Stimulated activated CD4-positive, alpha-beta T cell treated with anti-CD3 and anti-CD28 coated beads, Interleukin-4, amount 100 ng/mL, for 1 hour (primary cell): ENCODE measurements at places on chromosomes 2 and 18.

DNA sequence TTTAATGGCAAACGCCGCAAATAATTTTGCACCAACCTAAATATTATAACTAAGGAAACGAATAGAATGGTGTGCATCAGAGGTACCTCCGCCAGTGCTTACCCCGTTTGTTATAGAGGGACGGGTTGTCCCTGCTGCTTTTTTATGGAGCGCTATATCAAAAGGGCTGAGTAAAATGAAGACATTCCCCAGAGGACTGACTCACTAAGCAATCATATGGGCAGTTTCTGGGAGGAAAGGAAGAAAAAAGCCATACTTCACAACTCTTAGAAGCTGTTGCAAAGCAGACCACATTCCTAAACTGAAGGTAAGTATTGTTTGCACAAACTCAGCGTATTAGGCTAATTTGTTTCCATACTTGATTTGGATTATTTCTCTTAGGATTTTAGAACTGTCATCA lies 12.9 kb downstream of the ID2 start:
- DNase-seq = no peak

GRCh38 chr2:134758633-134759032 lies 39.8 kb upstream of the TMEM163 start:
- no peak for DNase-seq

GRCh38 chr2:13289310-13289709 lies 572.6 kb downstream of the TRIB2 start:
- no peak for DNase-seq

- DNase-seq = no peak
These were observed 226.9 kb upstream of the THSD7B start for GRCh38 chr2:136538489-136538888.

DNA sequence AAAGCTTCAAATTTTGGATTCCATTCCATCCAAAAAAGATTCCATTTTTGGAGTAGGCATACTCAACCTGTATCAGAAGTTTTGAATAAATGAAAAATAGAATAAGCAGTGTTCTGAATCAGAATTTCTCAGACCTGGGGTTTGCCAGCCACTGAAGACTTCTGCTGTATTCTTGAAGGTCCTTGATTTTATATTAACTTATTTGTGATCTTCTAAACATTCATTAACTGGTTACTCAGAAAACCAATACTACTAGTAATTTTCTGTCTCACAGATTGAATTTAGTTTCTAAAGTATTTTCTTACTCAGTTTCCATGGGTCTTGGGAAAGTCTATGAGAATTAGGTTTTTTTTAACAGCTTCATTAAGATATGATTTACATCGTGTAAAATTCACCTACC lies 60.9 kb downstream of the RIF1 start:
- DNase-seq = no peak

GRCh38 chr2:160973991-160974390 lies 186.2 kb upstream of the TANK start:
- no peak for DNase-seq

GRCh38 chr18:64091526-64091925 lies 57.4 kb downstream of the LINC00305 start:
- no peak for DNase-seq

- DNase-seq = no peak
These were observed 10.5 kb upstream of the TOGARAM2 start for GRCh38 chr2:28970464-28971160.

- DNase-seq = no peak
These were observed 5.1 kb downstream of the SERPINB8 start for GRCh38 chr18:63974991-63975390.

GRCh38 chr2:25274868-25275574 lies 66.7 kb downstream of the DNMT3A start:
- DNase-seq = peak; percentile 60

DNA sequence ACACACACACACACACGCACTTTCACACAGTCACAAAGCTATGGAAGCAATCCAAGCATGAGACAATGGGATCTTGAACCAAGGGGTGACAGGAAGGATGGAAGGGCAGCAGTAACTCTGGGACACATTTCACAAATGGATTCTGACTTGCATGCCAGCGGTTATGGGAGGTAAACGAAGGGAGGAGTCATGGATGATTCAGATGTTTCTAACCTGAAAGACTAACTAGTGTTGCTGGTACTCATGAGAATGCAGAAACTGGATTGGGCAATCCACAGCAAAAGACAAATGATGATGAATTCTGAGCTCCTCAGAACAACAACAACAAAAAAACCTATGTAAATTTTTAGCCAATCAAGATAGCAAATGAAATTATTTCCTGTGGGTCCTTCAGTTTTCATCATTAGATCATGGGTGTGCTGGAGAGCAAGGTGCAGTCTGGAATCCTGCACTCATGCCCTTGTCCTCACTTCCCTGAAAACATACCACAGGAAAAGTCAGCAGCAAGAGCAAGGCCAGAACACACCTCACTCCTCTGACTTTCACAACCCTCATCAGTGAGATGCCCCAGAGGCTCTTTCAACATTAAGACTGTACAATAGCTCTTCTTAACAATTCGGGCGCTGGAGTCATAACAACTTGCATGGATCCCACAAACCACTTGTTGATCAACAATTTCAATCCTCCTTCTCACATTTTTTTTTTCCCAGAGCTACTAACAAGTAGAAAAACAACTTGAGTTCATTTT lies 32.6 kb downstream of the ABCA12 start:
- DNase-seq = no peak

GRCh38 chr2:38213619-38214167 lies 137.7 kb upstream of the CYP1B1 start:
- DNase-seq = no peak

- no peak for DNase-seq
These were observed 30.9 kb downstream of the FAM171B start for GRCh38 chr2:186724736-186725135.

- DNase-seq = peak; percentile 55
These were observed 13.0 kb upstream of the FAHD2A start for GRCh38 chr2:95389245-95390119.

DNA sequence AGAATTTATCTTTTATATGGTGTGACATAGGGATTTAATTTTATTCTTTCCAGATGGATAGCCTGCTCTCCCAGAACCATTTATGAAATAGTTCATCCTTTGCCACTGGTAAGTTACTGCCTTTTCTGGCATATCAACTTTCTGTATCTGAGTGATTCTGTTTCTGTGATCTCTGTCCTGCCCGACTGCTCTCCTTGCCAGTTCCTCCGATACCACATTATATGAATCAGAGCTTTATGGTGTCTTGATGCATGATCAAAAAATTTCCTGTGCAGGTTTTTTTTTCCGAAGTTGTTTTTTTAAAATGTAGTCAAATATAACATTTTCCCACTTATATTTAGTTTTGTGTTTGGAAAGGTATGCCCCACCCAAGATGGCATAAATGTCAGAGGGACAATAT lies 242.5 kb downstream of the CYP26B1 start:
- DNase-seq = no peak

- DNase-seq = no peak
These were observed 117.7 kb downstream of the B3GNT2 start for GRCh38 chr2:62313449-62314227.

DNA sequence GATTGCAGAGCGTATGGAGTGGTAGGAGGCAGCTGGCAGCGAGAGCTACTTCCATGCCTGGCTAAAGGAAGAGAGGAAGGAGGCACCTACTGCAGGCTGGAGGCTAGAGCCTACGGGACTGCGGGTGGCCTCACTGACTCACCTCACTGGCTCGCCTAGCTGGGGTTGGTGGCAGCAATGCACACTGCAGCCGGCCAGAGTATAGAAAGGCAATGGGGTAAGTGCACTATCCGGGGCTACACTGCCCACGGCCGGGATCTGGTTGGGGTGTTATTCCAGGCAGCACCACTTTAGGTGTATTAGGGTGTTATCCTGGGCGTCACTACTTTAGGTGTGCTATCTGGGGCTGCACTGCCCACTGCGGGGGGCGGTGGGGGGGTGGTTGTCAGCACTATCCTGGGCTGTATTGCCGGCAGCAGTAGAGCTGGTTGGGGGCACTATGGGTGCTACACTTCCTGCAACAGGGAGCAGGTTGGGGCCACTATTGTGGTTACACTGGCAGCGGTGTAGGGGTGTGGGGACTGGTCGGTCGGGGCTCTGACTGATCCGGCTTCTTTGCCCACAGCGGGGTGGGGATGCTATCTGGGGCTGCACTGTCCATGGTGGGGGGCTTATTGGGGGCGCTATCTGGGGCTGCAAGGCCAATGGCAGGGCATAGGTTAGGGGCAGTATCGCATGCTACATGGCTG lies 33.3 kb upstream of the ANKRD62 start:
- DNase-seq = no peak

DNA sequence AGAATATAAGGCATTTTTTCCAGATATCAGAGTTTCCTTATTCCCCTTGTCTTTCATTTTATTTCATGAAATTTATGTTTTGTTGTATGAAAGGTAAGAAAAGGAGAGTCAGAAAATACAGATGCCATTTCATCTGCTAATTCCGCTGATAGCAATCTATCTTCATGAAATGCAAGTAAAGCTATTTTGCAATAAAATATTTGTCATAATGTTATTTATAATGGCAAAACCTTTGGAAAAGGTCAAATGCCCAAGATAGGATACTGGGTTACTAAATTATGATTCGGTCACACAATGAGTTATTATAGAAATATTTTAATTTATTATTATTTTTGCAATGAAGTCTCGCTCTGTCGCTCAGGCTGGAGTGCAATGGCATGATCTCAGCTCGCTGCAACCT lies 124.2 kb downstream of the SPP2 start:
- no peak for DNase-seq

GRCh38 chr18:8478166-8478967 lies 130.9 kb upstream of the RAB12 start:
- peak; percentile 60 for DNase-seq

- no peak for DNase-seq
These were observed 253.3 kb downstream of the EXOC6B start for GRCh38 chr2:72572501-72572900.
